Activated B cell treated with CpG ODN at 0.5 μM for 24 hours (primary cell): ENCODE measurements at places on chromosomes 1 and 21. TPM values are rescaled to one million over a fixed set of nuclear protein-coding genes. Genes with fewer than 3 reads are reported as not detected.

DNA sequence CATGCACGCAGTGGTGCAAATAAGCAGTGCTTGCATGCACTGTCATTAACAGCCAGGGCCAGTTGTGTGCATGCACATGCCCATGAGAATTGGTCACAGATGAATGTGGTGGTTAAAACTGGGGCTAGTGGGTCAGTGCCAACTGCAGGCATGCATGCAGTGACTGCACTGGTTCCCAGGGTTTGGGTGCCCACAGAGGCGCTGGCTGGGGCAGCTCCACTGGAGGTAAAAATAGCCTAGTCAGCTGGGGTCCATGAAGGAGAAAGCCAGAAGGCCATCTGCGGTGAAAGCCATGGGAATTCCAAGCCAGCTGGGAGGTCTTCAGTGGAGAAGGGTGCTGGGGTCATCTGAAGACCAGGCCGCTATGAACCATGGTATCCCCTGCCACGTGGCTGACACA is 70.2 kb downstream of the SLC5A9 start:
- no peak for DNase-seq

DNA sequence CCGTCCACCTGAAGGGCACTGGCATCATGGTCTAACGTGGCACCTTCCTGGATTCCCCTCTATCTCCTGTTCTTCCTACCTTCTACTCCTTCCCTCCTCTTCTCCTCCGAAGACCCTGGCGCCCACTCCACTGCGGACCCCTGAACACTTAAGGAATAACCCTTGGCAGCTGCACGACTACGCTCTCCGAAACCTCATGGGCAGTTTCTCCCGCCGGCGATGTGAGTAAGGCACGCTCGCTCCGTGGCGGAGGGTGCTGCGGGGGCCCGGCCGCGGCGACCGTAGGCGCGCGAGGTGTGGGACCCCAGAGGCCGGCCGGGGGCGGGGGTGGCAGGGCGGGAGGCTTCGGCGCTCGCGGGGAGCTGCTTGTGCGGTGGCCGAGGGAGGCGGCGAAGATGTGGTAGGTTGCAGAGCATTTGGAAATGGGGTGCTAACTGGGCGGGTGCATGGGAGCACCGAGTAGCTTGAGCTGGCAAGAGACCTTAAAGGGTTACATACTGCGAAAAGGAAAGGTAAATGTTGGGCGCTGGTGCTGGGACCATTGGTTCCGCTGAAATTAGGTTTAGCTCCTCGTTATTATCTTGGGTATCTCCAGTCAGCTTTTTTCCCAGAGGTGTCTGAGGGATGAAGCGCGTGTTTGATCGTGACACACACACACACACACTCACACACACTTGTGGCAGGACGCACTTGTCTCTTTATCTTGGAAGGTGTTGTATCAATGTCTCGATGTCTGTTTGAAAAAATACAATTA is 876 bp downstream of the LRRC7 start:
- no peak for DNase-seq

- no peak for DNase-seq
Observed at GRCh38 chr21:44305691-44306090, 5.8 kb downstream of the PFKL start.

DNA sequence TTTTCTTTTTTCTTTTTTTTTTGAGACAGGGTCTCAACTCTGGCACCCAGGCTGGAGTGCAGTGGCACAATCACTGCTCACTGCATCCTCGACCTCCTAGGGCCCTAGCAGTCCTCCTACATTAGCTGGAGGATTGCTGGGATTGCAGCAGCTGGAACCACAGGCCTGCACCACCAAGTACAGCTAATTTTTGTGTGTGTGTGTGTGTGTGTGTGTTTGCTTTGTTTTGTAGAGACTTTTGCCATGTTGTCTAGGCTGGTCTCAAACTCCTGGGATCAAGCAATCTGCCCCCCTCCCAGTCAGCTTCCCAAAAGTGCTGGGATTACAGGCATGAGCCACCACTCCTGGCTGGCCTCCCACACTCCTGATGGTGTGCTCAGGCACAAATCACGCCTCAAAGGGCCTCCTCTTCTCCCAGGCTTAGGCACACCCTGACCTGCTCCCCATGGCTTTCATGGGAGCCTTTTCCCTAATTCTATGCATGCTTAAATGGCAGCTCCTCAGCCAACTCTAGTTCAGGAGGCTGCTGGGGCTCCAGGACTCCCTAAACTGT is 9.4 kb downstream of the FAM229A start:
- DNase-seq = no peak

GRCh38 chr1:158830074-158830677 is 975 bp upstream of the MNDA start:
- no peak for DNase-seq

DNA sequence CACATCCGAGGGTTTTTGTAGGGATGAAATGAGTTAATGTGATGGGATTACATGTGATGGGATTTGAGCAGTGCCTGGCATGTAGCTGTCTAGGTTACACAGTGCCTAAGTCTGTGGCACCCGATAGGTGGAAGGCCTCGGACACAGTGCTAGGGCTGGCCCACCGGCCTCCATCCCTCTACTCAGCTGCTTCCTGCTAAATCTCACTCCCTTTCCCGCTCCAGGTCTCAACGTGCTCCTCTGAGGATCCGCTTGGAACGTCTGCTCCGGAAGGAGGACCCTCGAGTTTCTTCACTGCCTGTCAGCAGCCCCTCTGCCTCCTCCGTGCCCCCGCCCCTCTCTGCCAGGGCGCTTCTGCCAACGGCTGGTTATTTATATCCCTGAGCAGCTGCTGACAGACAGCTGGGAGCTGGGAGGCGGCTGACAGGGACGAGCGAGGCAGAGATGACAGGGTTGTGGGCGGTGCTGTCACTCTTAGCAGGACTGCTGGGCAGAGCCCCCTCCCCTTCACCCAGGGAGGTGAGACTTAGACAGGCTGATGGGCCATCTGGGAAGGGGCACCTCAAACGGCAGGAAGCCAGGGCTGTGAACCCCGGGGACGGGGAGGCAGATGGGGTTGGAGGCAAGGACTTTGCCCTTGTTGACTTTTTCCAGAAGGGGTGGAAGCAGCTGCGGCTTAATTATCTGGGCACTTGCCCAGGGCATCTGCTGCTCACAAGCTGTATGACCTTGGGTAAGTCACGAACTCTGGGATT is 26.6 kb upstream of the LRRN2 start:
- DNase-seq = no peak

DNA sequence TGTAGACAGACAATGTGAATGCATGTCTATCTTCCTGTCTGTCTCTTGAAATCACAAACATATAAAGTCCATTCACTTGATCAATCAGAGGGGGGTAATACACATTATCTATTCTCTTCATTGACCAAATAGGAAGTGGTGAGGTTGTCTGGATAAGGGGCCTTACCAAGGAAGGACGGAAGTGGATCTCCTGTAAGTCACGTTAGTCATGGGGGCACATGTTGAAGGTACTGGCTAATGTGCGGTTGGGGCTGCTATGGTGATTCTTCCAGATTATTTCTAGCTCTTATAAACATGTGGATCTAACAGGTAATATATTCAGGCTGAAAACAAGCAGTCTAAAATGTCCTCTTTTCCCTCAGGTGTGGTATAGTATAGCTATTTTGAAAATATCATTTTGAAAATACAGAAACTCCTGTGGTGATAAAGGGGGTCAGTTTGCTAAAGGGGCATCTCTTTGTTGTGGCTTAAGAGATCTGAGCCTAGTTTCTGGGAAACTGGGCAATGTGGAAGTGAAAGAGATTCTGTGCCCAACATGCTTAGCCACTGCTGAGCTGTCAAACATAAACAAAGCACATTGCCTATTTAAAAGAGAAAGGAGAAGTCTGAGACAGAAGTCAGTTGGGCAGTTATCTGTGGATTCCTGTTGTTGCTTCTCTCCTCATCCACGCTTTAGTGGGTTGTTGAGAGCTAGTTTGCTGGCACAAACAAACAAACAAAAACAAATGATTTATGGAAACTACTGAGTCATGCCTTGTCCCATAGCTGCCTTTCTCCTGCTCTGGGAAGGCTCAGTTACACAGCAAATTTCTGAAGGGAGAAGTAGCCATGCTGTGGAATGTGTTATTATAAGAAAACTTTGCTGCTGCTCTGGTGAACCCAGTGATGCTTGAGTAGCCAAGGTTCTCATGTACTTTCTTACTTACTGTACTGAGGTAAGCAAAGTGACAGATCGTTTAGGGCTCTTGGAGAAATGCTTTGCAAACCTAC is 166.9 kb downstream of the HLX start:
- DNase-seq = no peak

DNA sequence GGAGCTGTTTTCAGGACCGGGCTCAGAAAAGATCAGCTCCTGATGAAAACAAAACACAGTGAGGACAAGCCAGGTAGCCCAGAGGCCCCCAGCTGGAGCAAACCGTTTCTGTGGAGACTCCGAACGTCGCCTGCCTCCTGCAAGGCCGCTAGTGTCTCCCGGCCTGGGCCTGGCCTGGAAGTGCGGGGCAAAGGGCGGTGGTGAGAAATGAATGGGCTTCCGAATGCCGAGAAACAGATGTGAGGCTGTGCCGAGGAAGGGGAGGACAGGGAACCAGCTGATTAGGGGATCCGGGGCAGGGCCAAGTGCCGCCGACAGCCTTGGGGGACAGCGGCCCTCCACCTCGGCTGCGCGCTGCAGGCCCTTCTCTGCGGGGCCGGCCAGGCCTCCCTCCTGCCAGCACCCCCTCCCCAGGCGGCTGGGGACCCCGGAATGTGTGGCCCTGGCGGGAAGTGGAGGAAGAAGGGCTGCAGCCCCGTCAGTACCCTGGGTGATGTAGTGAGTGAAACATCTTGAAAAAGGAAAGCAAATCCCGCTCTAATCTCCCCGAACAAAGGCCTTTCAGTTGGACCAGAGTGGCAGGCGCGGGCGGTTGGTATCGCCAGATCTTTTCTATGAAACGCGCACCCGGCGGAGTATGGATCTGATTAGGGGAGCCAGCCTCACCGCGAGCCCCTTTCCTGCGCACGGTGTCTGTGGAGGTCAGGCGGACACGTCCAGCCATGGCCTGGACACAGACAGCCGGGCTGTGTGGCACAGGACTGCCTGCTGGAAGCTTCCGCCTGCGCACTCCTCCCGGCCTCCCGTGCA is 52.6 kb downstream of the PRDM16 start:
- DNase-seq = no peak

GRCh38 chr1:18148461-18148860 is 40.9 kb downstream of the IGSF21 start:
- no peak for DNase-seq

DNA sequence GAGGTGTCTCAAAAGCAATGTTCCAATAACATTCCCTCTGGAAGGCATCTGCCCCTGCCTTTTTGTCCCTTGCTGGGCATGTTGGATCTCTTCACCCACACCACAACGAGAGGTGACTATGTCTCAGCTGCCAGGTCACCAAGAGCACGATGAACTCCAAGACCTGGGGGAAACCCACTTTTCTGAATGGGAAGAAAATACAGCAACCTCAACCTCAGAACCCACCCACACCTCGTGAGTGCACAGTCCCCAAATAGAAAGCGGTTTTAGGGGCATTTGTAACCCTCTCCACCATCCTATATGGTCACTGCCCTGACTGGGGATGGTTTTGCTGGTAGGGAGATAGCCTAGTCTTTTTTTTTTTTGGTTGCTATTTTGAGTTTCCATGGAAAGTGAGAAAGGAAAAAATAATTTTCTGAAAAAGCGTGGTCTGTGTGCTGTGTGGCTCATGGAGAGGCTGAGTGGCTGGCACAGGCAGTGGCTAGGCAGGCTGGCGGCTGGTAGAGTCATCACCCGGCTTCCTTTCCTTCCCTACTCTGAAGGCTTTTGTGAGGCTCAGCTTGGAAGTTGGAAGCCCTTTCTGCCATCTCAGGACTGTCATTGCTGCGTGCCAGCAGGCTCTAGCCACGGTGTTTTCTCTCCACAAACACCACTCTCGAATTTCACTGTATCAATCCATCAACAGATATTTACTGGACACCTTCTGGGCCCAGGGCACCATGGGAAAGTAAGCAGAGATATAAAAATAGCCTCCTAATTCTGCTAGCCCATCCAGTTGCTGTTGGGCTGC is 15.8 kb downstream of the TSPAN2 start:
- no peak for DNase-seq

GRCh38 chr1:100299521-100300222 is 33.7 kb downstream of the RTCA start:
- DNase-seq = no peak

- no peak for DNase-seq
Observed at GRCh38 chr1:67741121-67741520, 56.1 kb downstream of the GADD45A start.

DNA sequence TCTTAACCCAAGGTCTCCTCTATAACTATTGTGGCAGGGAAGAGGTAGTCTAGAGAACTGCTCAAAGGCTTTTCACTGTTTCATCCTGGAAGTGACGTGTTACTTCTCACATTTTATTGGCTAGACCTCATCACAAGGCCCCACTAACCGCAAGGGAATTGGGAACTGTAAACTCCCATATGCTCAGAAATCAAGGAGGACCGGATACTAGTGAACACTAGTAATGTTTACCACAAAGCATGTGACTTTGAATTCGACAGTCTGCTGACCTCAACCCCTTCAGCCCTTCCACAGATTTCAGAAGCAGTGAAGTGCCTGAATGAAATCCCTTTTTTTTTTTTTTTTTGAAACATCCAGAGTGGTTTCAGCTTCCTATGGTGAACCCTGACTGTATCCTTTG is 3.4 kb upstream of the EEIG2 start:
- DNase-seq = no peak

- no peak for DNase-seq
Observed at GRCh38 chr1:107047602-107048001, 8.9 kb upstream of the PRMT6 start.

GRCh38 chr1:240575981-240576662 is 35.8 kb downstream of the GREM2 start:
- DNase-seq = no peak

- peak; percentile 24 for DNase-seq
Observed at GRCh38 chr1:244254467-244254866, 197.2 kb downstream of the ADSS2 start.

GRCh38 chr1:204278251-204278650 is 64.5 kb upstream of the GOLT1A start:
- no peak for DNase-seq

- DNase-seq = no peak
Observed at GRCh38 chr1:10979483-10979920, 33.0 kb upstream of the TARDBP start.

DNA sequence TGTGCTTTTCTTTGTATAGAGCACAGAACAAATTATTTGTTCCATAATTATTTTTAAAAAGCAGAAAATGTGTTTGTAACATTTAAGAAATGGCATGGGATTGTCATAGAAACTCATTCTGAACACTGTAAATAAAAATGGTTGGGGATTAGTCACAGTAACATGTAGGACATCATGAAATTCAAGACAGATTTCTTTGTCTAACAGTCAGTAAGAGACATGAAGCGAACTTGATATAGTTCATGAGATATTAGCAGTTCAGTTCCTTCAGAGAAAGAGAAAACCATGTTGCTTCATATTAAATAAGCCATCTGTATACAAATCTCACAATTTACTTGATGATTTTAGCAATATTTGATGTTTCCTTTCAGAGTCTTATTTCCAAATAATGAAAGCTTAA is 19.7 kb downstream of the NFIA start:
- no peak for DNase-seq

The KISS1 gene
- total RNA-seq = not detected in 2 replicates

The FCRL5 gene
- total RNA-seq = 40.4 and 55.4 TPM in 2 replicates

The SPRR1A gene
- total RNA-seq = not detected in 2 replicates

The HSD3B2 gene
- total RNA-seq = not detected in 2 replicates

The C1orf21 gene
- 0.05 and 0.09 TPM in 2 replicates for total RNA-seq

The ZNF593OS gene
- total RNA-seq = not detected in 2 replicates

The OPRD1 gene
- total RNA-seq = not detected in 2 replicates

The OLIG2 gene
- total RNA-seq = not detected in 2 replicates

The OR2T35 gene
- 0.29 and 1.6 TPM in 2 replicates for total RNA-seq

The CCDC30 gene
- total RNA-seq = 3.5 and 4.3 TPM in 2 replicates

The NLRP3 gene
- 0.44 and 0.73 TPM in 2 replicates for total RNA-seq

The DCST2 gene
- total RNA-seq = 1.0 TPM in 1 of 2 replicates, not detected in the other

The C1orf116 gene
- total RNA-seq = 0.09 TPM in 1 of 2 replicates, not detected in the other
